Common myeloid progenitor, CD34-positive (primary cell): ENCODE measurements at places on chromosomes 7 and 10.

DNA sequence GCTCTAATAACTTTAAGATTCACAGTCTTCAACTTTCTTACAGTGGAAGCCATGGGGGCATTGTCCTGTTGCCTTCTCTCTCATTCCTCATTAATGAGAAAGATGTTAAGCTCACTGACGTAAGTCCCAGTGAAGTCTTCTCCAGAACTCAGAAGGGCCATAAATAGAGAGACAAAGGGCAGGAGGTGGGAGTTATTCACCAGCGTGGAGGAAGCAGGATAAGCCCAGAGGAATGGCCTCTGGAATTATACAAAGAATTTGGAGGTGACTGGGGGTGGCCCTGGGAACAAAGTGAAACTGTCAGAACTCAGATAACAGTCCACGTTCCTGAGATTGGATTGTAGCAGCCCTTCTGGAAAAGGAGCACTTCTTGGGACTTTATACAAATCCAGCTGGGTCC lies 52.4 kb downstream of the SORBS1 start:
- no peak for DNase-seq

DNA sequence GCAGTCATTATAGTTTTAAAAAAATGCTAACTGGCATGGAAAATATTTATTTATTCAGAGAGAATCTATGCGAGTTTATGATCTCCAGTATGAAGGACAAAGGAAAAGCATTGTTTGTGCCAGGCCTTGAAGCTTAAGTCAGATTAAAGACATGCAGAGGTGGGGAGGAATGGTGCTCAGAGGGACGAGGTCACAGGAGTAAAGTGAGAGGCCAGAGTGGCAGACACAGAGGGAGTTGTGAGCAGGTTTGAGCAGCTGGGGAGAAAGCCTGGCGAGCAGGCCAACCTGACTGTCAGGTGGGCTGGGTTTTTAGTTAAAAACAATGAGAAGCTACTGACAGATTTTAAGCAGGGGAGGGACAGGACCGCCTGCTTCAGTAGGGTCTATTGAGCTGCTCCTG lies 6.8 kb upstream of the CCNY start:
- no peak for DNase-seq

- no peak for DNase-seq
Observed at GRCh38 chr7:29924684-29925083, 64.9 kb downstream of the SCRN1 start.

GRCh38 chr7:107051376-107051775 lies 6.9 kb downstream of the PRKAR2B start:
- no peak for DNase-seq

GRCh38 chr7:89826557-89826956 lies 327.7 kb upstream of the STEAP1 start:
- no peak for DNase-seq

DNA sequence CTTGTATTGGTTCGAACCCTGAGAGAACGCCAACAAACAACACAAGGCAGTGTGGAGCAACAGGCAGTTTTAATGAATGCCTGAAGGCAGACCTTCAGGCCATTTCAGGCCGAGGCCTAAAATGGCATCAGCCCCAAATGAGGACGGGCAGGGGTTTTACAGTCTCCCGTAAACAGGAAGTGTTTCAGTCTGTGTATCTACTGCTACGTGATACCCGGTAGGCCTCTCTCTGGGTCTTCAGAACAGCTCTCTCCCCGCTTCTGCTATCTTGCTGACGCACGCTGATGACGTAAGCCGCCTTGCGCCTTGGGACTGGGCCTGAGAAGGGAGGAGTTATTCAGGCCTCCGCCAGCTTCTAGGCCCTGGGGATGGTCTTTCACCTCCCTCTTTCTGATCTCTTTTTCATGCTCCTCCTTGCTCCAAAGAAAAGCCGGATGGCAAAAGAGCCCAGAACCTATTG lies 67.7 kb downstream of the ST8SIA6 start:
- DNase-seq, result peak; percentile 48
